T-helper 2 cell treated with Interferon-gamma antibody and Interleukin-4, amounts not matched to agents 5 μg/mL and 100 μg/mL, for 36 hours (primary cell): ENCODE measurements at places on chromosomes 4 and X.
A peak's percentile ranks its signal among the peaks of the same experiment; 100 is the strongest.

GRCh38 chrX:11666164-11666563 lies 444 bp upstream of the ARHGAP6 start:
- H3K4me1 ChIP-seq: no peaks in the 10 kb centered on the region
- peaks cover 51% of the 10 kb centered on the region for H3K27me3 ChIP-seq
- no peak overlapping the region for H3K27ac ChIP-seq
- no peak for DNase-seq
- no peak overlapping the region for H3K4me3 ChIP-seq

GRCh38 chrX:135528756-135529155 lies 8.3 kb downstream of the INTS6L start:
- no peak overlapping the region for H3K4me3 ChIP-seq
- H3K27me3 ChIP-seq: no peaks in the 10 kb centered on the region
- no peak overlapping the region for H3K27ac ChIP-seq

DNA sequence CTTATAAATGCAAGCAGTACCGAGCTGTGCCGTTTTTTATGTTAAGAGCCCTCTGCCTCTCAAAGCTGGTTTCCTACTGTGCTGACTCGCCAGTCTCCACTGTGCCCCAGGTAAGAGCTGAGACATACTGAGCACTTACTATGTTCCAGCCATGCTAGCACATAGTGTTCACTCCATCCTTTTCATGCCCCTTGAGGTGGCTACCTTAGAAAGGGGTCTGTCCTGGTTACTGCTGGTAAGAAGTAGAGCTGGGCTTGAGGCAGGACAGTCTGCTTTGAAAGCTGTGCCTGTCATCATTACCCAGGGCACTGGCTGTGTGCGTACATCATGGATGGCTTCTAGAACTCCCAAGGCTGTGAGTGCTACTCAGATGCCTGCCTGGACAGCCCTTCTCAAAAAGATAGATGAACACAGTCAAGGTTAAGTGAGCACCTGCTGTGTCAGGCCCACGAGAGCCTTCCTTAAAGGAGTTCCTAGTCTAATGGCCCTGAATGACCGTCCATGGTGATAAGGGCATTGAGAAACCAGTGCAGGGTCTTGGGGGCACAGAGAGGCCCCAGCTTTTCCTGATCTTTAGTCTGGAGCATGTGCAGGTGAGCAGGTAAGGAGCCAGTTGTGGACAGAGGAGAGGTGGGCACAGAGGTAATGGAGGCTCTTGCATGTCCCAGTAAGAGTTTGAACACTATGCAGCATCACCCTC lies 1.6 kb downstream of the STK32B start:
- DNase-seq: no peak
- peaks cover 3% of the 10 kb centered on the region for H3K4me1 ChIP-seq
- H3K4me3 ChIP-seq: no peak overlapping the region
- H3K27ac ChIP-seq: no peak overlapping the region
- H3K36me3 ChIP-seq: no peaks in the 10 kb centered on the region

DNA sequence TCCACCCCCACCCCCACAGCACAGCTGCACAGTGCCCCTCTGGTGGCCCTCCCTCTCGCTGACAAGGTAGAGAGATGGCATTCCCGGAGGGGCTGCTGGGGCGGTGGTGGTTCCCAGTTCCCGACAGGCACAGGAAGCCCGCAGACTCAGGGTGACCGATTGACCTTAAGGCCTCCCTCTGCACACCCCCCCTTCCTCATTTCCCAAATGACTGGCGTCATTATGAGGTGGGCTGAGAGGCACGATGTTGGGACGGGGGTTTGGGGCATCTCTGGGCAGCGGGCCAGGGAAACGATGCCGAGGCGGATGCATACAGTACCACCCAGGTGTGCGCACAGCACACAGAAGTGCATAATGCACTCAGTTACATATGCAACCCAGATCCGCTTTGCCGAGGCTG lies 3.5 kb upstream of the TIMP1 start:
- no peak overlapping the region for H3K4me3 ChIP-seq
- no peak for DNase-seq
- no peak overlapping the region for H3K27ac ChIP-seq
- no peaks in the 10 kb centered on the region for H3K27me3 ChIP-seq
- H3K36me3 ChIP-seq: peaks cover 2% of the 10 kb centered on the region

DNA sequence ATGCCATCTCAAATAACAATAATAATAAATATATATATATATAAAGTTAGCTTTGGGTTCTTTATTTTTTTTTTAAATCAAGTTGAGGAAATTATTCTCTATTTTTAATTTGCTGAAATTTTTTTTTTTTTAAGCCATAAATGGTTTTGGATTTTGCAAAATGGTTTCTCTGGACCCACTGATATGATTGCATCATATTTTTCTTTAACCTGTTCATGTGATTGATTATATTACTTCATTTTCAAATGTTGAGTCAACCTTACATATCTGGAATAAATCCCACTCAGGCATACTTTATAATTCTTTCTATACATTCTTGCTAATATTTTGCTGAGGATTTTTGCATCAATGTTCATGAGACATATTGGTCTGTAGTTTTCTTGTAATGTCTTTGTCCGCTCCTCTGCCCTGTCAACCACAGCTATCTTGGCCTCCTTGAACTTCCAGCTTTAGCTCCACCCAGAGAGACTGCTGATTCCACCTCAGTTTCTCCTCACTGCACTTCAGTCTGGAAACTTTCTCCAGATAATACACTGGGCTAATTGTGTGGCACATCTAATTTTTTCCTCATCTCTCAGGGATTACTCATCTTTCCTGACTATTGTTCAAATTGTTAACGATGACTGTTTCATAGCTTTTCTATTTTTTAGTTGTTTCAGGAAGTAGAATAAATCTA lies 160.9 kb upstream of the GIMD1 start:
- no peak overlapping the region for H3K27ac ChIP-seq
- no peaks in the 10 kb centered on the region for H3K36me3 ChIP-seq
- H3K4me3 ChIP-seq: no peak overlapping the region
- no peaks in the 10 kb centered on the region for H3K4me1 ChIP-seq
- DNase-seq: no peak

GRCh38 chr4:109616243-109616642 lies 56.2 kb downstream of the MCUB start:
- no peak overlapping the region for H3K4me3 ChIP-seq
- H3K36me3 ChIP-seq: peaks cover 20% of the 10 kb centered on the region
- H3K27ac ChIP-seq: no peak overlapping the region
- H3K4me1 ChIP-seq: no peaks in the 10 kb centered on the region
- no peaks in the 10 kb centered on the region for H3K27me3 ChIP-seq

DNA sequence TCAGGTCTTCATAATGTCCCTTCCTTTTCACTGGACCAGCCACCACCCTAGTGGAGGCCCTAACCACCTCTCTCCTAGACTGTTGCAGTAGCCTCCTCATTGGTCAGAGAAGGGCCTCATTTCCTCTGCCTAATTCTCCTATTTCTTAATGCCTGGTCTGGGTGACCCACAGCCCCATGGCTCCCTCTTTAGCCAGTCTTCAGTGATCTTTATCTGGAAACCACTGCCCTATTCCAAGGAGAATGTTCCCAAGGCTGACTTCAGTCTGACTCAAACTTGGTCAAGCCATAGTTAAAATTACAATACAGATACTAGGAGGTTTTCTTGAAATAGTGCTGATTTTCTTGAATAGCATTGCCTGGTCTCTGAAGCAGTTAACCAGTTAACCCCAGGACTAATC lies 53.6 kb upstream of the PRPS1 start:
- no peak for DNase-seq
- no peaks in the 10 kb centered on the region for H3K36me3 ChIP-seq
- H3K4me1 ChIP-seq: no peaks in the 10 kb centered on the region
- H3K27me3 ChIP-seq: no peaks in the 10 kb centered on the region
- H3K27ac ChIP-seq: no peak overlapping the region

GRCh38 chr4:7822877-7823276 lies 116.8 kb downstream of the AFAP1 start:
- DNase-seq: no peak
- H3K27me3 ChIP-seq: no peaks in the 10 kb centered on the region
- H3K4me1 ChIP-seq: peaks cover 15% of the 10 kb centered on the region

GRCh38 chr4:38803833-38804653 lies 548 bp downstream of the TLR1 start:
- H3K36me3 ChIP-seq: peaks cover 35% of the 10 kb centered on the region
- H3K27me3 ChIP-seq: no peaks in the 10 kb centered on the region
- H3K4me3 ChIP-seq: peak overlapping the region; percentile 83
- peak; percentile 12 for DNase-seq
- peaks cover 14% of the 10 kb centered on the region for H3K4me1 ChIP-seq

GRCh38 chr4:184801781-184802696 lies 23.7 kb downstream of the ACSL1 start:
- no peak for DNase-seq
- H3K36me3 ChIP-seq: peaks cover 9% of the 10 kb centered on the region
- H3K27ac ChIP-seq: no peak overlapping the region
- H3K27me3 ChIP-seq: no peaks in the 10 kb centered on the region
- H3K4me1 ChIP-seq: peaks cover 16% of the 10 kb centered on the region
- no peak overlapping the region for H3K4me3 ChIP-seq

GRCh38 chr4:3799496-3799895 lies 33.3 kb downstream of the ADRA2C start:
- no peaks in the 10 kb centered on the region for H3K36me3 ChIP-seq
- no peak overlapping the region for H3K27ac ChIP-seq
- DNase-seq: no peak
- no peaks in the 10 kb centered on the region for H3K27me3 ChIP-seq

- no peaks in the 10 kb centered on the region for H3K36me3 ChIP-seq
- H3K4me3 ChIP-seq: no peak overlapping the region
- H3K27ac ChIP-seq: no peak overlapping the region
- no peaks in the 10 kb centered on the region for H3K4me1 ChIP-seq
- no peaks in the 10 kb centered on the region for H3K27me3 ChIP-seq
- no peak for DNase-seq
Observed at GRCh38 chr4:54930226-54930625, 195.2 kb downstream of the KDR start.

GRCh38 chr4:73487233-73487632 lies 5.7 kb downstream of the AFM start:
- no peak overlapping the region for H3K27ac ChIP-seq
- H3K4me1 ChIP-seq: no peaks in the 10 kb centered on the region
- H3K4me3 ChIP-seq: no peak overlapping the region
- H3K36me3 ChIP-seq: no peaks in the 10 kb centered on the region
- peaks cover 2% of the 10 kb centered on the region for H3K27me3 ChIP-seq

DNA sequence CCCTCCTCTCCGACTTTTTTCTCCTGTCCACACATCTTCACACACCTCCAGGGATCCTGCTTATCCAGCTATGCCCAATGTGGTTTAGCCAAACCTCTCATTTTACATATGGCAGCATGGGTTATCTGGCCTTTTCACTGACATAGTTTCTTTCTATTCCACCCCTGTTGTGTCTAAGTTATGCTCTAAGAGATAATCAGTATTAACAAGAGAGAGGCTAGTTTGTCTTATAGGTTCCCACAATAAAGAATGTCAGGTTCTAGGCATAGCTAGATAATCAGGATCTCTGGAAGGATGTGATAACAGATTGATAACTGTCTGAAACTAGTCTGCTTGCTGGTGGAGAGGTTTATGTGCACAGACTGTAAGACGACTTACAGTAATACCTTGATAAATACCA lies 7.7 kb upstream of the GALNT7 start:
- H3K4me1 ChIP-seq: peaks cover 4% of the 10 kb centered on the region
- DNase-seq: no peak
- H3K36me3 ChIP-seq: no peaks in the 10 kb centered on the region
- H3K27me3 ChIP-seq: no peaks in the 10 kb centered on the region
- H3K4me3 ChIP-seq: no peak overlapping the region

DNA sequence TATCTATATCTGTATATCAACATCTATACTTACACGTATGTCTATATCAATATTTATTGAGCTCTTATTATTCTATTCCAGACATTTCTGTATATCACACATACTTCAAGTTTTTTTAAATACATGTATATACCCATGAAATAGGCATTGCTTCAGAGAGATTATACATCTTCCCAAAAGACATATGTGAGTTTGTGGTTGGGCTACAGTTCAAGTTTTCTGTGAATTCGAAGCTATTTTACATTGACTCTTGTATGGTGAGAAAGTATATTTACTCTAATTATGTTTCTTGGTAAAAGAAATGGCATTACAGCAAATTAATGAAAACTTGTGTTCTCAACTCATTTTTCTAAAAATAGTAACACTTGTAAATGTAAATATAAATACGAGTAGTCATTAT lies 46.8 kb upstream of the CTSO start:
- no peak overlapping the region for H3K27ac ChIP-seq
- H3K4me3 ChIP-seq: no peak overlapping the region
- no peaks in the 10 kb centered on the region for H3K27me3 ChIP-seq
- H3K36me3 ChIP-seq: no peaks in the 10 kb centered on the region

DNA sequence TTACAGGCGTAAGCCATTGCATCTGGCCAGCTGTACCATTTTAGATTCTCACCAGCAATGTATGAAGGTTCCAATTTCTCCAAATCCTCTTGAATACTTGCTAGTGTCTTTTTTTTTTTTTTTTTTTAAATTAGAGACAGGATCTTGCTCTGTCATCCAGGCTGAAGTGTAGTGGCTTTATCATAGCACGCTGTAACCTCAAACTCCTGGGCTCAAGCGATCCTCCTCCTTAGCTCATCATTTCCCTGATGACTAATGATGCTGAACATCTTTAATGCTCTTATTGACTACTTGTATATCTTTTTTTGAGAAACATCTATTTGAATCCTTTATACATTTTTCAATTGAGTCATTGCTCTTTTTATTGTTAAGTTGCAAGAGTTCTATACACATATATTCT lies 40.3 kb downstream of the HDAC8 start:
- peaks cover 10% of the 10 kb centered on the region for H3K36me3 ChIP-seq
- H3K4me3 ChIP-seq: no peak overlapping the region
- H3K27me3 ChIP-seq: no peaks in the 10 kb centered on the region
- H3K4me1 ChIP-seq: peaks cover 4% of the 10 kb centered on the region

DNA sequence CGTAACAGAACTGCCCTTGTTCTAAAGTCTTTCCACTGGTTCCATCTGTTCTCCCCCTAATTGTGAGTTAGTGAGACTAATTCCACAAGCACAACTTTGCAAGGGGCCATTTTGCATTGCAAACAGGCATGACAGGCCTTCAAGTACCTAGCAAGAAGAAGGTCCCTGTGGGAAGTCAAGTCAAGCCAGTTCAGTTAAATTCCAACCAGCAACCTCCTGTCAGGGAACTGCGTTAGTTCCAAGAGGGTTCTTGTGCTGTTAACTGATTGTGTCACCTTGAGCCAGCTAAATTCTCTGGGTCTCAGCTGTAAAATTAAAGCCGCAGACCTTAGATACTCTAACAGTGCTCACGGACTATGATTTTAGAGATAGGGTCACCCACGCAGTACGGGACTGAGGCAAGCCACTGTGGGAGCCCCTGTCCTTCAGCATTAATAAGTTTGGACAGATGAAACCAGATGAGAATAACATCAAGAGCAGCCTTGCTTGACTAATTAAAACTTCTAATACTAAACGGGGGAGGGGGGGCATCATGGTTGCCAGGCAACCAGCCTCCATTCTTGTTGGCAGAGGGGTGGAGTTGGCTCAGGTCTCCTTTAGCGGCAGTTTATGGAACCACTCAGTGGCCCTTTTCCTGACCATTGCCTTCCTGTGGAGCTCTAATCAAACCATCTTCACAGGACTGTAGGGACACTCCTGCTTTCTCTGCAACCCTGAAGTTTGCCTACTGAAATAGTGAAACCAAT lies 24.1 kb upstream of the TMEM150C start:
- no peaks in the 10 kb centered on the region for H3K4me1 ChIP-seq
- DNase-seq: no peak
- H3K27me3 ChIP-seq: peaks cover 14% of the 10 kb centered on the region
- no peak overlapping the region for H3K27ac ChIP-seq
- no peak overlapping the region for H3K4me3 ChIP-seq

GRCh38 chrX:48083212-48083611 lies 11.8 kb upstream of the ZNF630 start:
- H3K4me3 ChIP-seq: no peak overlapping the region
- DNase-seq: peak; percentile 10
- no peak overlapping the region for H3K27ac ChIP-seq

- DNase-seq: no peak
- H3K36me3 ChIP-seq: no peaks in the 10 kb centered on the region
- H3K4me3 ChIP-seq: no peak overlapping the region
- no peak overlapping the region for H3K27ac ChIP-seq
Observed at GRCh38 chr4:112094330-112094729, 50.9 kb upstream of the FAM241A start.
